Brain (organoid and tissue), 16 donors: ENCODE measurements at places on chromosomes 5 and 9. TPM values are rescaled to one million over a fixed set of nuclear protein-coding genes. Genes with fewer than 3 reads are reported as not detected.

The ROPN1L gene
- polyA plus RNA-seq, result 2.0 TPM

The ZSWIM6 gene
- polyA plus RNA-seq, result 11.0 TPM

The TMEM174 gene
- not detected for polyA plus RNA-seq

The PPP3R2 gene
- not detected for polyA plus RNA-seq

The PCDHGB1 gene
- polyA plus RNA-seq, result 2.6 TPM

The PROB1 gene
- 1.7 TPM for polyA plus RNA-seq

The SPINK4 gene
- not detected for polyA plus RNA-seq

The ACTBL2 gene
- polyA plus RNA-seq, result not detected

The PCDHGA6 gene
- 2.4 TPM for polyA plus RNA-seq

The AIF1L gene
- polyA plus RNA-seq, result 131 TPM

The KIF4B gene
- polyA plus RNA-seq, result not detected

The PCAT7 gene
- 0.80 TPM for polyA plus RNA-seq

The CDHR2 gene
- polyA plus RNA-seq, result 0.29 TPM

The MARCOL gene
- polyA plus RNA-seq, result not detected

The SLC6A3 gene
- 3.6 TPM for polyA plus RNA-seq

The FOXD4 gene
- polyA plus RNA-seq, result not detected

The FOXD4L4 gene
- not detected for polyA plus RNA-seq

The WNK2 gene
- 70.2 TPM for polyA plus RNA-seq

The LCN15 gene
- 32.6 TPM for polyA plus RNA-seq

The FAM221B gene
- not detected for polyA plus RNA-seq

The IL5 gene
- not detected for polyA plus RNA-seq

The ANAPC2 gene
- 36.9 TPM for polyA plus RNA-seq

The C1QTNF3 gene
- polyA plus RNA-seq, result 2.4 TPM

The PCDHA9 gene
- polyA plus RNA-seq, result not detected

The ANKRD55 gene
- polyA plus RNA-seq, result 0.48 TPM

The FOXD4L5 gene
- polyA plus RNA-seq, result not detected

The GRIN3A gene
- 0.22 TPM for polyA plus RNA-seq

The SHOC1 gene
- not detected for polyA plus RNA-seq

The TLN1 gene
- polyA plus RNA-seq, result 181 TPM

The TXNDC8 gene
- not detected for polyA plus RNA-seq

The BAAT gene
- 0.19 TPM for polyA plus RNA-seq

The ENG gene
- 47.3 TPM for polyA plus RNA-seq

The RPS14 gene
- 2,096 TPM for polyA plus RNA-seq

The ESM1 gene
- 1.3 TPM for polyA plus RNA-seq

The CENPH gene
- polyA plus RNA-seq, result 38.0 TPM

The CARD9 gene
- 0.58 TPM for polyA plus RNA-seq

The SHISAL2B gene
- not detected for polyA plus RNA-seq

The IRX4 gene
- polyA plus RNA-seq, result not detected

The TNFSF8 gene
- polyA plus RNA-seq, result 0.27 TPM

The HMCN2 gene
- 0.34 TPM for polyA plus RNA-seq

The TMEM252 gene
- polyA plus RNA-seq, result not detected

The BTNL8 gene
- polyA plus RNA-seq, result 0.42 TPM

The HBEGF gene
- 8.8 TPM for polyA plus RNA-seq

The PALM2AKAP2 gene
- 0.68 TPM for polyA plus RNA-seq

The FBP1 gene
- 34.7 TPM for polyA plus RNA-seq

The LHX6 gene
- 2.6 TPM for polyA plus RNA-seq

The GLDC gene
- 5.1 TPM for polyA plus RNA-seq
